Mesenchymal stem cell (in vitro differentiated cells and primary cell): ENCODE measurements at places on chromosomes 2 and 18.

DNA sequence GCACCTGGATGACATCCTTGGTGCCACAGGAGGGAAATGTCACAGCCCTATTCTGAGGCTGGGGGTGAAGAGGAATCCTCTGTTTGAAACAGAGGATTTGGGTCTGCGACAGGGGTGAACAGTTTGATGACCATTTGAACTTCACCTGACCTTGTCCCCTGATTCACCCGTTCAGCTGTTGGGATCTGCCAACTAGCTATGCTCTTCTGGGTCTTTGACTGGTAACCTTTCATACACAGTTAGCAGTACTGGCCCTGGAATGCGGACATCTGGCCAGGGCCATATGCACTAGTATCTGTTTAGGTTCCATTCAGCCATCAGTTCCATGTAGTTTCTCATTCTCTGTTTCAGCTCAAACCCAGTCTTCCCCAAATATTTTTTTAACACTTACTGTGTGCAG lies 72.6 kb upstream of the MCFD2 start:
- no peak for DNase-seq

GRCh38 chr2:105777506-105778055 lies 32.9 kb downstream of the NCK2 start:
- DNase-seq, result no peak

DNA sequence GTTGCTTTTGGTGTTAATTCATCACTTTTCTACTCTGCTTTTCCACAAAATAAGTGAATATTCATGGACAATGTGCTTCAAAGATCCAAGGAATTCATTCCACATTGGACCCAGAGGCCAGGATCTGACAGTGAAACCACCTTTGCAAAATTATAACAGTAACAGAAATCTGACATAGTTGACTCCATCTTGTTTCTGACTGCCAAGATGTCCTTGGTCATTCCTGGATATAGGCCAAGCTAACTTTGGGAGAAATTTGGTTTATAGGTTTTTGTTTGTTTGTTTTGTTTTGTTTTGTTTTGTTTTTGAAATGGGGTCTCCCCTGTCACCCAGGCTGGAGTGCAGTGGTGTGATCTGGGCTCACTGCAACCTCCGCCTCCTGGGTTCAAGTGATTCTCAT lies 10.3 kb downstream of the MPPE1 start:
- DNase-seq, result no peak

DNA sequence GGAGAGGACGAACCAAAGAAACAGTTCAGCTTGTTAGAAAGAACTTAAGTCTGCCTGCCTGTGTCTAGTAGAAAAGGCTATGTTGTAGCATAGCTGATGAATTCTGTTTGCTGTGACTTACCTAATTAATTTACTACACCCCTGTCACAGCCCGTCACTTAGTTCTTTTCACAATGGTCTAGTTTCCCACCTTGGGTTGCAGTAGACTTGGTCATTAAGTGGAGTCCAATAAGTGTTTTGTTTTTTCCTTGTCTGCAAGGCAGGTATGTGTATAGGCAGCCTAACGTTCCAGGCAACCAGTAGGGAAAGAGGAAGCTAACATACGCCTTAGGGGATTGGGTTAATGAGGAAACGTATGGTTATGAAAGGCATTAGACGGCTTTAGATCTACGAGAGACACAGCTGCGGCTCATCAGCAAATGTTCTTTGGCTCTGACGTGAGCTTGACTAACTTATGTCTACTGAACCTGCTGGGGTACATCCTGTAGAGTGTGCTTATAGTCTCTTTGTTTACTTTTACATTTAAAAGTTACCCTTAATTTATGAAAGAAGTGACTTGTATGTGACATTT lies 180.1 kb downstream of the PRPF40A start:
- DNase-seq, result peak; percentile 75

DNA sequence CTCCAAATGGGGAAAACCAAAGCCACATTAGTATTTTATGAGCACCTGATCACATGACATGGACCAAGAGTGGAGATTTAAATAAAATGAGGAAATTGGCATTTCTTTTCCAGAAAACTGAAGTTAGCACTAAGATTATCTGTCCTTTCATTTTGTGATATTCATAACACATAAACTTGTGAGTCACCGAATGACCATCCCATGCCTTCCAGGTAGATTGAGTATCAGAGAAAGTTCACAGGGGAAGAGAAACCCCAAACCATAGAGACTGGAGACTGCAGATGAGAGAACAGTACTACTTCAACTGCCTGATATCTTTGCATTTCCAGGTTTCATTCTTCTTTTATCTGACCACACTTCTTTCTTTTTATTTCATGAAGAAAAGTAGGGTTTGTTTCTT lies 176.3 kb upstream of the LRP1B start:
- no peak for DNase-seq

- DNase-seq, result no peak
These were observed 1178.5 kb upstream of the ACVR2A start for GRCh38 chr2:146666340-146666739.
